Central memory CD4-positive, alpha-beta T cell (primary cell): ENCODE measurements at places on chromosomes 3 and 15.

GRCh38 chr3:168828943-168829342 lies 733.2 kb upstream of the GOLIM4 start:
- DNase-seq, result no peak

- no peak for DNase-seq
These were observed 121.4 kb upstream of the PHLDB2 start for GRCh38 chr3:111737706-111738086.

DNA sequence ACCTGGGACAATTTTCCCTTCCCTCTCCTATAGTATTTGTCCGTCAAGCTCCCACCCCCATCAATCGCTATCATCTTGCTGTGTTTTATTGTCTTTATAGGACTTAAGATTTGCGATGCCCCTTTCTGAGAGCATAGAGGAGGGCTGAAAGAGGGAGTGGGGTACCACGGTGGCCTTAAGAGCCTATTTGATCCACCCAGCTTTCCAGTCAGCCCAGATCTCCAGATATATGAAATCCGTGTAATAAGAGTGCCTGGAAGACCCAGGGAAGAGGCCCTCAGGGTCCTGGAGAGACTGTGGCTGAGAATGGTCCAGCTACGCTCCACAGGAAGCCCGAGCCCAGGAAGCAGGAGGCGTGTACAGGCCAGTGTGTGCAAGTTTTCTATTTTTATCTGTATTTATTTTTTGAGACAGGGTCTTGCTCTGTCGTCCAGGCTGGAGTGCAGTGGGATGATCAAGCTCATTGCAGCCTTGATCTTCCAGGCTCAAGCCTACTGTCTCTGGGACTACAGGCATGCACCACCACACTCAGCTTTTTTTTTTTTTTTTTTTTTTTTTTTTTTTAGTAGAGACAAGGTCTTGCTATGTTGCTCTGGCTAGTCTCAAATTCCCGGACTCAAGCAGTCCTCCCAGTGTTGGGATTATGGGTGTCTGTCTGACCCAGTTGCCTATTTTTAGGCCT lies 964 bp upstream of the NCKIPSD start:
- DNase-seq, result no peak

- DNase-seq, result no peak
These were observed 370.1 kb upstream of the ONECUT1 start for GRCh38 chr15:53160092-53160704.

GRCh38 chr15:61090386-61091288 lies 138.5 kb downstream of the RORA start:
- DNase-seq, result no peak

- no peak for DNase-seq
These were observed 112.2 kb upstream of the SLC6A11 start for GRCh38 chr3:10703875-10704274.

DNA sequence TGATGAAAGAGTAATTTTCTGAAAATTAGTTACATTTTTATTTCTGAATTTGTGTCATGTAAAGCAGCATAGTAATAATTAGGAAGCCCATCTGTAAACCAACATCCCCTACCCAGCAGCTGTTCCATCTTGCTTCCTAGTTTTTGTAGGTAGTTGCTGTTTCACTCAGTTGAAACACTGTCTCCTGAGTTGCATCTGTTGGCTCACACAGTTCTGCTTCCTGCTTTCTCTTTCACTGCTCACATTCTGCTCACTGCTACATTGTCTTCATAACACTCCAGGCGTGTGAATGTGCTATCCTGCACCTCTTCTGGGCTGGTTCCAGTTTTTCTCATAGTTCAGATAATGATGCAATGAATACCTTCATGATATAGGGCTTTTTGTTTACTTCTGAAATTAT lies 123.4 kb downstream of the EPHB1 start:
- no peak for DNase-seq

DNA sequence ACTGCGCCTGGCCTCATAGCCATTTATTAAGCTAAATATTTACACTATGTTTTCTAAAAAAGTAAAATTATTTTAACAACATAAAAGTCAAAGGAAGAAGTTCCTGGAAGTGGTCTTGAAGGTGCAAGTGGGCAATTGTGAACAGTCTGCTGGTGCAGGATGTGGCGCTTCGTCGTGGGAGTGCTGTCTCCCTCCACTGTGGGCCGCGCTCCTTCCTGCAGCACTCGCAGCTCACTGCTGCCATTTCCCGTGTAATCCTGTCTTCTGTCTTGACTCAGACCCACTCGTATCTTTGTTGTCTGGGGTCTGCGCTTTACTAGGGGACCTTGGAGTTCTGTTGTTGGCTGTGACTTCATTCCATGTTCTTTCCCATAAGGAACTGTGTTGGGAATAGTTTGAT lies 56.3 kb downstream of the APBA2 start:
- peak; percentile 24 for DNase-seq

DNA sequence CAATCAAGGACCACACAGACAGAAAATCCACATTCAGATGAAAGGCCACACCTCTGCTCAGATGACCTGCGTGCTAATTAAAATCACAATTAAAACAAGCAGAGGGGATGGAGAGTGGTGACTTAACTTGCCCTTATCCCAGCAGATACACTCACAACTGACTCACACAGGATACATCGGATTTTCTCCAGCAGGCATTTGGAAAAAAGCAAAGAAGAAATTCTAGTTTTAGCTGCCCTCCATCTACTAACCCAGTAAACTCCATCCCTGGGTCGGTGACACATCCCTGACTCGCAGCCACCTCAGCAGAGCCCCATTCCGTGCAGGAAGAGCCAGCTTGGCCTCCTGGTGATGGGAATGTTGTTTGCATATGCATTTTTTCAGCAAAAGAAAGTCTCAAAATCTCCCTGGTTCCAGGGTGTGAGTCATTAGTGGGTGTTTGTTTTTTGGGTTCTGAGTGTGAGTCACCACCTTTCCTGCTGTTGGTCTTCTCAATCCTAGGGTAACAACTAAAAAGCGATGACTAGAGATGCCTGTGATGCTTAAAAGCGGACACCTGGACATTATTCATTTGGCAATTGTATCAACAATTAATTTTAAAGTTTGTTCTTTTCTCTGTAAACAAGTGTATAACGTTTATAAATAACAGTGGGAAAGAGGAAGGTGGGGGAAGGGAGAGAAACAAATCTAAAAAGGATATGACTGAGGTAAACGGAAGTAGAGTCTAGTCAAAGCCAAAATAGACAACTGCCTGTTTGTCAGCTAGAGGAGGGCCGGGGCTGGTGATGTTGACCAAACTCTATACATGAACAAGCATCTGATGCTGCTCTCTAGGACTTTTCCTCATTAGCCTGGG lies 49.8 kb upstream of the SLC4A7 start:
- DNase-seq, result peak; percentile 31
